Renal pelvis (tissue), 12 donors: ENCODE measurements at places on chromosomes 11 and 22. TPM values are rescaled to one million over a fixed set of nuclear protein-coding genes. Genes with fewer than 3 reads are reported as not detected.

Gene NDUFA6
- polyA plus RNA-seq = 102 TPM

Gene FAM118A
- 134 TPM for polyA plus RNA-seq

Gene PDE3B
- polyA plus RNA-seq = 7.5 TPM

Gene MFNG
- 11.1 TPM for polyA plus RNA-seq

Gene RASSF10
- polyA plus RNA-seq = 26.2 TPM

Gene BAIAP2L2
- 6.9 TPM for polyA plus RNA-seq

Gene MRGPRF
- 28.3 TPM for polyA plus RNA-seq

Gene JAM3
- 58.2 TPM for polyA plus RNA-seq

Gene APOBEC3C
- 9.3 TPM for polyA plus RNA-seq

Gene SLC1A2
- polyA plus RNA-seq = 0.61 TPM

Gene FXYD2
- polyA plus RNA-seq = 504 TPM

Gene CCDC15
- polyA plus RNA-seq = 4.0 TPM

Gene ANKRD42
- polyA plus RNA-seq = 21.9 TPM

Gene MED17
- polyA plus RNA-seq = 37.8 TPM

Gene INSC
- 1.1 TPM for polyA plus RNA-seq

Gene ZNF280B
- polyA plus RNA-seq = 5.2 TPM

Gene GGTLC2
- not detected for polyA plus RNA-seq

Gene FGF4
- polyA plus RNA-seq = not detected

Gene LMNTD2
- polyA plus RNA-seq = 4.9 TPM

Gene MMP27
- not detected for polyA plus RNA-seq

Gene VPREB1
- not detected for polyA plus RNA-seq

Gene TMEM132A
- 70.4 TPM for polyA plus RNA-seq

Gene OPCML
- polyA plus RNA-seq = 9.9 TPM

Gene OR51B5
- 0.34 TPM for polyA plus RNA-seq

Gene TRIM49C
- polyA plus RNA-seq = not detected

Gene SYT13
- polyA plus RNA-seq = 13.3 TPM

Gene PGA5
- polyA plus RNA-seq = 0.46 TPM

Gene FIBIN
- 17.5 TPM for polyA plus RNA-seq

Gene GLYAT
- polyA plus RNA-seq = 174 TPM
